ENCODE measurements at places on chromosomes 2 and 18.
A peak's percentile ranks its signal among the peaks of the same experiment; 100 is the strongest.

- DNase-seq, result no peak
Measured at GRCh38 chr2:129575431-129575830, 404.0 kb upstream of the RAB6C start.

DNA sequence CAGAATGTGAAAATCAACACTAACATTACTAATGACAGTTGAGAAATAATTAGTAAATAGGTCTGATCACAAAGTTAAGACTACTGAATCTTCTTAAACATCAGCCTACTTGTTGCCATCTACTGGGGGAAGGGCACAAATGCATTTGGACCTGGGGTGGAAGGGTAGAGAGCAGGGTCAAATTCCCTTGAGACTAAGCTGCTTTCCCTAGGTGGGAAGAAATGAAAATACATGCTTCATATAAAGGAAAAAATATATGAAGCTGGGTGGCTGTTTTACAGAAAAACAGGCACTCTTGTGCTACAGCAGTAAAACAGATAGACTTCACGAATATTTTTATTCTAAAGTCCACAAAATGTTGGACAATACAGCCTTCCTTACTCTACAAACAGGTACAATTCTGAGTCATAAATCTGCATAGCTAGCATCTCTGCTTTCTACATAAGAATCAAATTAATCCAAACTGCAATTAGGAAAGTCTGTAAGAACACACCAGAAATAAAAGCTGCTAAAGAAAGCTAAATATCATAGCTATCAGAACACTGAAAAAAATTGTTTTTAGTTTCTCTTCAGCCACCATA, 10.9 kb downstream of the TRIP12 start:
- peak; percentile 26 for DNase-seq

DNA sequence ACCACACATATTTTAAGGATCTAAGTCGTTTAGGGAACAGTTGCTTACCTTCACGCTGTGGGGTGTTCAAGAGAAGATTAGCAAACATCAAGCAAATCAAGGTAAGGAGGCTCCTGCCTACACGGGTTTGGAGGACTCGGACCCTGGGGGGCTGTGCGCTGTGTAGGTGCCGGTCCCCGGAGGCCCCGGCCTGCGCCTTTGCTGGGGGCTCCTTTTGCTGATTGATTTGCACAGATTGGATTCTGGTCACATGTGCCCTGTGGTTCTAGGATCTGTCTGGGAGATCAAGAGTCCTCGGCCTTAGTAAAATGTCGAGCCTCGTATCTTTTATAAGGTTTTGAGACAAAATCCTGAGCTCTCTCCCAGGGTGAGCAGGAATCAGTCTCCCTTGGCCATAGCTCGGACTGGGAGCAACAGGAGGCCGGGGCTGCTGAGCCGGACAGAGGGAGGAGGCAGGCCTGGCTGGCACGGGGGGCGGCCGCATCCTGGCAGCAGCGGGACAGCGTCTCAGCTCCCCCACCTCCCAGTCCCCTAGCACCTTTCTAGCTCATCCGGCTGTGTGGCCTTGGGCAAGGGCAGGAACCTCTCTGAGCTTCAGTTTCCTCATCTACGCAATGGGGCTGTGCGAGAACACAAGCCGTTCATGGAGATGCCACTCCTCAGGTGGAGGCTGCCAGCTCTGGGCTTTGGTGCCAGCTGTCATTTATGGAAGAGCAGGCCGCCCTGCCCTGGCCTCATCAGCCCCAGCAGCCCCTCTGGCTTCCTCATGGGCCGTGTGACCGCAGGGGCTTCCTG, 147.2 kb downstream of the MBP start:
- no peak for DNase-seq

DNA sequence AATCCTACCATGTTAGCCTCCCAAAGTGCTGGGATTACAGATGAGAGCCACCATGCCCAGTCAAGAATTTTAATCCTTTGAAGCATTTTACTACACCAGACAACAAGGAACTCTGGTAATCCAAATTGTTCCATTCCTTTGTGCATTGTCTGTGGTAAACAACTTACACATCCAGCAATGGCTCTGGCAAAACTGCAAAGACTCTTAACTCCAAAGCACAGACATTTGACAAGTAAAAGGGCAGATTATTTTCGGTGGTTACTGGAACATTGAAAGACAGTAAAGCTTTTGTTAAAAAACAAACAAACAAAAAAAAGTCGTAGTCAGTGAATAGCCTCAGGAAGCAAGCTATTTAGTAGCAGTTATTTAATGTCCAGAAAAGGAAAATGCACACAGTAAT, 33.2 kb upstream of the RMND5A start:
- DNase-seq, result no peak

GRCh38 chr2:62197011-62197924, 1.4 kb downstream of the B3GNT2 start:
- peak; percentile 29 for DNase-seq
